ENCODE measurements at places on chromosomes 2 and 18.

DNA sequence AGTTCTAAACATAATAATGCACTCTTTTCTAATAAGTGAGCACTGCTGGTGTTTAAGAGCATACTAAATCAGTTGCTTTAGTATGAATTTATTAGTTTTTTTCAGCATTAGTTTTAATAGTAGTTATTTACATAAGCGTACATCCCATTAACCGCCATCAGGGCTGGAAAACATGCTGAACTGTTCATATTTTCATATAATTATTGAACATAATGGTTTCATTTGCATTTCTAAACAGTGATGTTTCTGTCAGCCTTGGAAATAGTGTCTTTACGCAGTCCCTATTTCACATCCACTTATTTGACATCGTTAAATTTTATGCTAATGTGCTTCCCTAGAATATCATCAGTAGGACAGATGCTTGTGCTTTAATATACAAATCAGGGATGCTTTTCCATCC, 71.5 kb downstream of the KIAA1328 start:
- DNase-seq, result no peak

GRCh38 chr2:123502931-123503330, 522.2 kb upstream of the CNTNAP5 start:
- no peak for DNase-seq

DNA sequence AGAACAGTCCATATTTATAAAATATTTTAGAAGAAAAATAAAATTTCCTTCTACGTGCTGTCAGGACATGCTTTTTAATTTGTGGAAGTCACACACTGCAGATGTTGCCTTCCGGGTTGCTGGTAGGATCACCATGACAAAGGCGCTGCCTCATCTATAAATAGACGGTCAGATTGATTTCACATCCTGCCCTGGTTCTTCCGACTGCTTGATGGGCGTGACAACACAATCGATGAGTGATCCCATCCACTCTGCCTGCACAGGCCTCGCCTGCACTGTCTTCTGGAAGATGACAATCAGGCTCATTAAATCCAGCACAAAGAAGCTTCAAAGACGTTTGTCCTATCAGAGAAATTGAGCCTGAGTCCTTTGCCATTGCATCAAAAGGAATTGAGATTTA, 318.9 kb upstream of the TRIB2 start:
- DNase-seq, result no peak

DNA sequence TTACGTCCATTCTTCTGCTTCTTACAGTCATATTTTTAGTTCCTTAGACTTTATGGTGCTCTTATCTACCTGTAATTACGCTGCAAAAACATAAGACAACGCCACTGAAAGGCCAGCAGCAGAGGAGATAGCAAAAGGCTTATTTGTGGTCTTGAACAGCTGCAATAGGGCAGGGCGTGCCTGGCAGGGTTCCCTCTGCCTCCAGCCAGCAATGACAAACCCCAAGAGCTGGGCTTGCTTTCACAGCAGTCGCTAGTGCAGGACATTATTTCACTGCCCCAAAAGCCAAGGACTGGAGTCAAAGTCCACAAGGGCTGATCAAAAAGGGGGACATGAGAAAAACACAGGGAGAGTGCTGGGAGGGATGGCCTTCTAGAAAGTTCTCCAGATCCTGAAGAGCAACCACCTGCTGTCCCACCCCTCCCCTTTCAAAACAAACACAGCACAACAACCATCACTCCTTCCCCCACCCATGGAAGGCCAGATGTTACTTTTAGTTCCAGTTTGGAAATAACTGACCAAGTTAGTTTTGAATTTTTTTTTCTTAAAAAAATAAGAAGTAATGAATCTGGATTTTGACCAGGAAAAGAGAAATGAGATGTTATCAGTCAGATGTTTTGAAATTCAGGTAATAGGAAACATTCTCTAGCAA, 127.8 kb downstream of the RBMS1 start:
- DNase-seq, result no peak

DNA sequence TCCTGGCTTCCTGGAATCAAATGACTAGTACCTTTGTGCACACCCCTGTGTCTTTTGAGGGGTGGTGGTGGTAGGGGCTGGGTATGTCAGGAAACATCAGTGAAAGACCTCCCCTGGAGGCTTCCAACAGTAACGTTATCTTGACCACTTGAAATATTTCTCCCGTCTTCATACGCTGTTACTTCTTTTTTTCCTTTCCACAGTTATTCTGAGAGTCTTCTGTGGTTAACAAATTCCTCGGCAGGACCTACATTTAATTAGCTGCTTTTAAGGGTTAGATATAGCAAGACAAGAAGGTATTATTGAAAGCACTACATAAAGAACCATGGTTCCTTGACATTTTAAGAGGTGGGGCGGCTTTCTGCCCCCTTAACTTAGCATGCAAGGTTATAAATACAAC, 34.6 kb downstream of the UGP2 start:
- no peak for DNase-seq
